ENCODE measurements at places on chromosomes 6 and 20.

DNA sequence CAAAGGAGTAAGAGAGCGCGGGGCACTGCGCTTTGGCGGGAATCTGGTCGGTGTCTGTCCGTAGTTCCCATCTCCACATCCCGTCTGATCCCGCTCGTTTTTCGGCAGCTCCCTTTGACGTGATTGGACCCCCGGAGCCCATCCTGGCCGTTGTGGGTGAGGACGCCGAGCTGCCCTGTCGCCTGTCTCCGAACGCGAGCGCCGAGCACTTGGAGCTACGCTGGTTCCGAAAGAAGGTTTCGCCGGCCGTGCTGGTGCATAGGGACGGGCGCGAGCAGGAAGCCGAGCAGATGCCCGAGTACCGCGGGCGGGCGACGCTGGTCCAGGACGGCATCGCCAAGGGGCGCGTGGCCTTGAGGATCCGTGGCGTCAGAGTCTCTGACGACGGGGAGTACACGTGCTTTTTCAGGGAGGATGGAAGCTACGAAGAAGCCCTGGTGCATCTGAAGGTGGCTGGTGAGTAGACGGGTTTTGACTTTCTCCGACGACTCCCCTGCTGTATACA, 1.4 kb downstream of the BTN1A1 start:
- DNase-seq: peak; percentile 26

- no peak for DNase-seq
Measured at GRCh38 chr6:148739822-148740128, 7.1 kb upstream of the UST start.

GRCh38 chr6:7489376-7489775, 52.1 kb upstream of the DSP start:
- DNase-seq: no peak

DNA sequence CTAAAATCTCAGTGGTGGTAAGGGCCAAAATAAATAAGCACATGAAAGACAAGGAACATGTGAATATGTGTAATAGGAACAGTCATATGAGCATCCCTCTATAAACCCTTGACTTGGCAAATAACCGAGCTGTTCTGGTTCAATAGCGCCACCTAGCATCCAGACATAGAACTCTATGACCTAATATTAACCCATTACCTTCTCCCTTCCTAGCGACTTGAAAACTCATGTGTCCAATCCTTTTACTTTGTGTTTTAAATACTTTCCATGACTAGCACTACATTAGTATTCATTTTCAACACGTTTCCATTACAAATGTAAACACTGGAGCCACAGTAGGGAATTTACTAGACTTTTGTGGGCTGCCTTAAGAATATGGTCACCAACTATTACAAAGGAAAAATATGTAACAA, 279.7 kb downstream of the UST start:
- DNase-seq: no peak

GRCh38 chr20:39268981-39269461, 306.9 kb downstream of the DHX35 start:
- peak; percentile 32 for DNase-seq

- DNase-seq: no peak
Measured at GRCh38 chr20:61346996-61347395, 94.9 kb downstream of the CDH4 start.

GRCh38 chr6:47160702-47161101, 118.6 kb upstream of the ADGRF1 start:
- no peak for DNase-seq
